ENCODE measurements at places on chromosomes 12 and 14.
A peak's percentile ranks its signal among the peaks of the same experiment; 100 is the strongest.

DNA sequence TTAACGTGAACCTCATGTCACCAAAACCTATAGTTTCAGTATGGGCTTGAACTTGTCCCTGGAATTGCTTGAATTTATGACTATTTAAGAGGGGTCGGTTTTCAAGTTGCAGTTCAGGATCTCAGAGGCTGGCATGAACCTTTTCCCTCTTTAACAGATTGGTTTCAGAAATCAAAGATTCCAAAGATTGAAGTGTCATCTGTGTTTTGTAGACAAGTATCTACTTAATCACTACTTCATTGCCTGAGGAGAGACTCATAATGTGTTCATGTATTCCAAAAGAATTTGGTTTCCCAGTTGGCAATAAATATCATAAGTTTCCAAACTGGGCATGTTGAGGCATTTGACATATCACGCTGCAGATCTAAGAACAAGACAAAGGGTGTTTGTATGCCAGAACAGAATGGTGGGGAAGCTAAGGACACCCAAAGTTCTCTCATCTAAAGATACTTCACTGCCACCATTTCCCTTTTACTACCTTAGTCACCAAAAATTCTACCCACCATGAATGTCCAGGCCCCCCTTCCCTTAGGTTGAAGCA is 199.5 kb downstream of the NUAK1 start:
- no peak for DNase-seq

GRCh38 chr12:55659486-55660385 is 23.0 kb downstream of the OR10P1 start:
- DNase-seq, result peak; percentile 40

DNA sequence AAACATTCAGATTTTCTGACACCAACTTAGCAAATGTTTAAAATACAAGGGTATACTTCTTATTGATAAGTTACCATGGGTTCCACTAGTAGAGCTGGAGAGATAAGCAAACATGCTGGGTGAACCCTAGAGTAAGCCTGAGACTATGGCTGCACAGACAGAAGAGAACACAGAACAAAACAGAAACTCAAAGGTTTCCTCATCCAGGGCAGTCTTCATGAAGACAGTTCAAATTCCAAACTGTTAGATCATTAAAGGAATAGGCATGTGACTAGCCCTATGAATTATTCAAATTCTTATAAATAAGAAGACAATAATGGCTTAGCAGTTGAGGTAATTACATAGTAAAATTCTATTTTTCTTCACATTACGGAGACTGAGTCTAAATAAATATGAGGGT is 28.1 kb downstream of the BTBD7 start:
- DNase-seq, result peak; percentile 10

- DNase-seq, result peak; percentile 20
These were observed at the start of gene APOLD1 for GRCh38 chr12:12784911-12785814. Gene APOLD1 (plus strand): TSS chr12:12785659. CDS start chr12:12785692, 33 bp downstream.

GRCh38 chr12:30100741-30101140 is 317.0 kb upstream of the TMTC1 start:
- no peak for DNase-seq

DNA sequence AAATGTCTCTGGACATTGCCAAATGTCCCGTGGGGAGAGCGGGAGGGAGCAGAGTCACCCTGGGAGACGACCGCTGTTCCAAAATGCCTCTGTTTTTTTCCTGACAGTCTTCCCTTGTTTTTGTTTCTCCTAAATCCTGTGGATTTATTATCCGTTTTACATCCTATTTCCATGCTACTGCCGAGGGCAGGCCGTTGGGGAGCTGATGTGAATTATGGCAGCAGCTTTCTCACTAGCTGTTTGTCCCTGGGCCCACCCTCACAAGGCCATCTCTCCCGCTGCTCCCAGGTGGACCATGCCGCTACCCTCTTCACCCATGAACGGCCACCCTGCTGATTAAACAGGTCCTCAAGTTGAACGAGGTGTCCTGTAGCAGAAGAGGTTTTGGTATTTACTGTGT is 55.2 kb downstream of the FBXL14 start:
- DNase-seq, result no peak

DNA sequence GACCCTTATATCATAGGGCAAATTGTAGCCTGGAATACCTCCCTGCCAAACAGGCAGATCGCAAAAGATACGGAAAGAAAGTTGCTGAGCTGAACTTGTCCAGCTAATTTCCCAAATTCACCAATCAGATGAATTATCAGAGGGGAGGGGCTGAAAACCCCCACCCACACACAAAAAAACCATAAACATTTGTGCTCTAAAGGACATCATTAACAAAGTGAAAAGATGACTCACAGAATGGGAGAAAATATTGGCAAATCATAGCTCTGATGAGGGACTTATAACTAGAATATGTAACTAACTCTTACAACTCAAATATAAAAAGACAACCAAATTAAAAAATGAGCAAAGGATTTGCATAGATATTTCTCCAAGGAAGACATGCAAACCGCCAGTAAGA is 36.3 kb downstream of the PTHLH start:
- no peak for DNase-seq

DNA sequence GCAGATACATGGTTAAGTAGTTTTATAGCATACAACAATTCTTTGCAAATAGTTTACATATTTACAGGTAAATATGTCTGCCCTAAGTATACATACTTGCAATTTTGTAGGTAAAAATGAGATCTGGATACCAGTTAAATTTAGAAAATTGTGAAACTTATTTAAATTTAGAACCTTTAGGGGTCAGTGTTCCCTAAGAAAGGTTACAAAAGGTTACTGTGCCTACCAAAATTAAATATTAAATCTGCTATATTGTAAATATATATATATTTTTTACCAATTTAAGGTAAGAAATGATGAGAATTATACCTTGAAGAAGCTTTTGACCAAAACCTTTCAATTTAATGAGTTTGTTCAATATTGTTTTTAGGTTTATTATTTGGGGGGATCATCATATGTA is 54.0 kb downstream of the MIPOL1 start:
- no peak for DNase-seq

DNA sequence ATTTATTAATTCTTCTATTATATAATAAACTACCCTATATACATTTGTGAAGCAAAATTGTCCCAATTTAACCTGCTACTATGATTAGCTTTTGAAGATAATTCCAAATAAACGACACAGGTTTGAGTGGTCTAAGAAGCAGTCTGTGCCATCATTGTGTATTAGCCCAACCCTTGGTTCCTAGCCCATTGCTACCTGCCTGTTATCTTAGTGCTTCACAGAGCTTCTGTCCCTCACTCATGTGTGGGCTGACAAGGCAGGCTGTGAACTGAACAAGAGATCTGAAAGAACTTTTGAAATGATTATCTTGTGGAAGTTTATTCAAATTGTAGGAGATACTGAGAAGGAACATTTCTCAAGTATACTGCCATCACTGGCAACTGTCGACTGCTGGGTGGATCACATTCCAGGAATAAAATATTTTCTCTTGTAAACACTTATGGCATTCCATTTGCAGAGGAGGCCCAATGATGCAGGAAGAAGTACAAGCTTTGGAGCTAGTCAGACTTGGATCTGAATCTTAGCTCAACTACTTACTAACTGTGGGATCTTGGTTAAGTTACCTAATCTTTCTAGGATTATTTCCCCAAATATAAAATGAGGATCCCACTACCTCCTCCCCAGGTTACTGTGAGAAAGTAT is 7.8 kb upstream of the MTERF2 start:
- DNase-seq, result no peak

DNA sequence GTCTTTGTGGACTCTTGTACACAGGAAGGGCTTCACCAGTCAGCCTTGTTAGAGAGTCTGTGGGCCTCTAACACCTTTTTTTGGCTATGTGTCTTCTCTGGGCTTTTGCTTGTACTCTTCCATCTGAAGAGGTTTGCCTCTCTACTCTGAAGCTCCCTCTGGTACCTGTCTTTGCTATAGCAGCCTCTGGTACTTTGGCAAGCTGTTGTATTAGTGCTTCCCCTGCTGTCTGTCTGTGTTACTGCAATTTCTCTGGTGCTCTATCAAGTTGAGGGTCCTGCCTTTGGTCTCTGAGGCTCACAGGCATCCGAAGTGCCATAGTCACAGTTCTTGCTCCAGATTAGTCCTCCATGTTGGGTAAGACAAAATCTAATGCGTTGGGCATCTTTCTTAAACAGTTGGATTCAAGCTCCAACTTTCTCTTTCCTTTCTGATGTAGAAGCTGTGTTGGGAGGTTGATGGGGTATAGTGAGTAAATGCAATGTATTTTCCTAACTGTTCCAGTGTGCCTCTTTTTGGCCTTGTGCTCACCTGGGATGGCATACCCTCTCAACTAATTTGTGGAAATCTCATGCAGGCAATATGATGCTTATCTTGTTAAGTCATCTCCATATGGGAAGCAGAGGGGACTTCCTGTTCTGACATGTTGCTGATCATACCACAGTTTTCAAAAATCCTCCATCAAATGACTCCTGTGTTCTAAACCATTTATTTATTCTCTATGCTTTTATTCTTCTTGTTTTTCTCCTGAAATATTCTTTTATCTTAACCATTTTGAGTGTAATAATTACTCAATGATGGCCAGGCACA is 88.8 kb downstream of the ATF7IP start:
- peak; percentile 58 for DNase-seq

GRCh38 chr12:812950-813349 is 60.6 kb downstream of the WNK1 start:
- no peak for DNase-seq

- DNase-seq, result peak; percentile 89
These were observed 206.6 kb downstream of the CACNA1C start for GRCh38 chr12:2259369-2259768.

- no peak for DNase-seq
These were observed 103.9 kb downstream of the PDE3A start for GRCh38 chr12:20472102-20472782.

GRCh38 chr12:89988188-89988915 is 279.7 kb upstream of the ATP2B1 start:
- no peak for DNase-seq

GRCh38 chr12:104345234-104346066 is 41.9 kb downstream of the EID3 start:
- no peak for DNase-seq

DNA sequence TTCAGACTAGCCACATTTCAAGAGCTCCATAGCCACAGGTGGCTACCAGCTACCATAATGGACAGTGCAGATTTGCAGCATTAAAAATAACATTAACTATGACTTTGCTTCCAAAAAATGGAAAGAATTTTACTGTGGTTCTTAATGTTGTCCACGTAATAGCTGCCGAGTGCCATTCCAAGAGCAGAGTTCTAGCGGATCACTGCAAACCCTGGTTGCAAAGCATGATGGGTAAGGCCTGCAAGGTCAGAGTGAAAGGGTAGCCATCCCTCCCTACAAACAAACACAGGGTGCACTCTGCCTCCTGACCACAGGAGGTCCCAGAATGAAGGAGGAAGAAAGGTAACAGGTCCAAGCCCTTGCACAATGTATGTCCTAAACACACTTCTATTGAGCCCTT is 157.6 kb downstream of the DPF3 start:
- DNase-seq, result no peak

DNA sequence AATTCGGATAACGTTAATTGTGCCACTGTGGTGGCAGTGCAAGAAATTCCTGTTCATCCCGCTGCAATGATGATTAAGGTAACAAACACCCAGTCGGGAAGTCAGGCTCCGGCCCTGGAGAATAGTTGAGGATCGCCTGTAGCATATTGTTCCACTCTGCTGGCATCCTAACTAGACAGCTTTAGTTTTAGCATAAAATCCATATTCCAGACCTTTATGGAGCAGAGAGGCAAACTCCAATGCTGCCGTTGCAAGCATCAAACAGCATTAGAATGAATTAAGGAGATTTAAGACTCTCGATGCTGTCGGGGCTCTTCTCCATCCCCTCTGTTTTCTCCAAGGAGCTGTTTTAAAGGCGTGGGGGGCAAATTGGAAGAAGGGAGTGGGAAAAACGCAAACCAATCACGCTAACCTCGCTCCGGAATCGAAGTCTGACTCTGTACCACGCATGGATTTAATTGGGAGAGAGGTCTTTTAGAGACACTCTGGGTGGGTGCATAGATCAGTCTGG is 660.4 kb downstream of the VRK1 start:
- DNase-seq, result no peak

GRCh38 chr14:96574633-96575632 is 72.8 kb downstream of the PAPOLA start:
- DNase-seq, result no peak

DNA sequence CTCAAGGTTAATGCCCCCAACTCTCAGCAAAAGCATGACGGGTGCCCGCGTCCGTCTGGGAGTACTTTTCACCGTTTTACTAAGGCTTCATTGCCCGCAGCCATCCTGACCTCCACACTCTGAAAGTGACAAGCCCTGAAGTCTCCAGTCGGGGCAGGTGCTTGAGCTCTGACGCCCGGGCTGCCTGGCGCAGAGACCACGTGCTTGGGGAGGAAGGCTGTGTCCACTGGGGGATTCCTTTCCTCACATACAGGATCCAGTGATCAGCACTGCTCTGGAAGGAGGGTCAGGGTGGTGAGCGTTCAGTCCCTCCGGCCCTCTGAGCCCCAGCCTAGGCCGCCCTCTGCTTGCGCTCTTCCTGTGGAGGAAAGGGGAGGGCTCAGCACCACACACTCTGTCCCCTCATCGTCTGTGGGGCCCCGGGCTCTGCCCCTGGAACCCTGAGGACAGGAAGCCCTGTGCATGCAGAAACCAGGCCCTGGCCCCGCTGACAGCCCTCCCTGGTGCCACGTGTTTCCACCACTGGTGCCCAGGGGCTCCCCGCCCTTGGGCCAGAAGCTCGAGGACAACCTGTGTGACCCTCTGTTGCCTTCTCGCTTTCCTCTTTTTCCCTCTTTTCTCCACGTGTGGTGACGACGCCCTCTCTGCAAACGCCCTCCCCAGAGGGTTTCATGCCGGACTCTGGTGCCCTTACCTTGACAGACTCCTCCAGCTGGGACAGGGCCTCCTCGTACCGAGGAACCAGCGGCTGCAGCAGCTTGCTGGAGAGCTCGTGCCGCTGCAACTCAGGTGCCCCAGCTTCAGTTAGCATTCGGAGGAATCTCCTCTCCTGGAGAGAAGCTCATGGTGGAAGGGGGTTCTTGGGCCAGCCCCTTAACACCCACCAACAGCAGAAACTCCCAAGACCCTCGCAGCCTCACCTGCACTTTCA is 4.9 kb downstream of the DDX51 start:
- no peak for DNase-seq

- DNase-seq, result no peak
These were observed 149.1 kb upstream of the RGS6 start for GRCh38 chr14:71783088-71783487.

DNA sequence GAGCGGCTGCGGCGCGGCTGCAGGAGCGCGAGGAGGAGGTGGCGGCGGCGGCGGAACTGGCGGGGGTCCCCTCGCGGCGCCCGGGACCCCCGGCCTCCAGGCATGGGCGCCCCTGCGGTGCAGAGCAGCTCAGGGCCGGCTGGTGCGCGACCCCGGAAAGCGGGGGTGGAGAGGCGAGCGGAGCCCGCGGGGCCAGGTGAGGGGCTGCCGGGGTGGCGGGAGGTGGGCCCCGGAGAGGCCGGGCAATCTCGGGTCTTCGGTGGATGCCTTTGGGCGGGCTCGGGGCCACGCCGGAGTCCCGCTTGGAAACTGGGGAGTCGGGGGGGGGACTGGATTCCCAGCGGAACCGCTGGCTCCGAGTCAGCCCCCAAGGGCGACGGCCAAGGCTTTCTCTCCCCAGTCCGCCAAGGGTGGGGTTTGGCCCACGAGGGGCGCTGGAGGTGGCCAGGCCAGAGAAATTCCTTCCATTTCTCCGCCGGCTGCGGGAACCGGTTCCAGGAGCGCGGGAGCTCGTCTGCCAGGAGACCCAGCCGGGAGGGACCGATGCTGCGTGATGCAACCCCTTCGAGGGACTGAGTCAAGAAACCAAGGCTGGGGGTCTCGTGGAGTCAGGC is 13.9 kb upstream of the NR4A1 start:
- no peak for DNase-seq
